Stimulated activated CD8-positive, alpha-beta memory T cell treated with anti-CD3 and anti-CD28 coated beads, Interleukin-7, amount 100 ng/mL, for 1 hour (primary cell): ENCODE measurements at places on chromosomes 2 and 18.

DNA sequence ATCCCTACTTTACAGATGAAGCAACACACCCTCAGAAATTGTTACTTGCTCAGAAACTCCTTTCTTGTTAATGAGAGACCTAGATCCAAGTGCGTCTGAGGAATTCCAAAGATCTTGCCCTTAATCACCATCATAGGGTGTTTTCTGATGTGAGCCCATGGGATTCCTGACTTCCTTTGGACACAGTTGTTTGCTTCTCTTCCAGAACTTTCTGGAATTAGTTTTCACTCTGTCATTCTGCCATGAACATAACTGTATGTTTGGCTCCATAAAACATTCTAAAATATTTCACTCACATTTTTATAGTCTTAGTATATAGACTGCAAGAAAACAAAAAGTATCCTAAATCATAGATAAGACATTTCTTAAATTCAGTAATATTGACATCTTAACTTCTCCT, 593.9 kb upstream of the SOX11 start:
- DNase-seq = no peak

DNA sequence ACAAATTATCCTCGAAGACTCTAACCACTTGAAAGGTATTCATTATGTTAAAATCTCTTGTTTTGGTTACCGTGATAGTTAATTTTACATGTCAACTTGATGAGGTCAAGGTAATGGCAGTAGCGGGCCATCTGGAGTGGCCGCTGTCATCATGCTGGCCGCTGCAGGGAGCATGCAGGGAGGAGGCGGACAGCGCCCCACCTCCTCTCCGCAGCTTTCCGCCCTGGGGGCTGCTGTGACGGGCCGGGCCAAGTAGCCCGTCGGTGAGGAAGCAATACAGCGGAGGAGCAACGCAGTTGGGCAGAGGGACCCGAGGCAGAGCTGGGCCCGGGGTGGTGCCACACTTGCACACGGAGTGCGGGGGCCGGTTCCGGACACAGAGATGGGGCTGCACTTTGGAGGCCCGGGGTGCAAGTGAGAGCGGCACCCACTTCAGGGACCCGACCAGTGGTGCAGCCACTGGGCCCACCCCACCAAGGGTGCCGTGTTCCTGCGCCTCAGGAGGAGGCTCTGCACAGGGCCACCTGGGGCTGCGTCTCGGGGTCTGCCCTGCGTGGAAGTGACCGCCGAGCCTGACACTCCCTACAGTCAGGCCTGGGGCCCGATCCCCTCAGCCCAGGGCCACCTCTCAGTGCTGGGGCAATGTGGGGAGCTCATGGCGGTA, 452.4 kb downstream of the LRATD1 start:
- DNase-seq = no peak

DNA sequence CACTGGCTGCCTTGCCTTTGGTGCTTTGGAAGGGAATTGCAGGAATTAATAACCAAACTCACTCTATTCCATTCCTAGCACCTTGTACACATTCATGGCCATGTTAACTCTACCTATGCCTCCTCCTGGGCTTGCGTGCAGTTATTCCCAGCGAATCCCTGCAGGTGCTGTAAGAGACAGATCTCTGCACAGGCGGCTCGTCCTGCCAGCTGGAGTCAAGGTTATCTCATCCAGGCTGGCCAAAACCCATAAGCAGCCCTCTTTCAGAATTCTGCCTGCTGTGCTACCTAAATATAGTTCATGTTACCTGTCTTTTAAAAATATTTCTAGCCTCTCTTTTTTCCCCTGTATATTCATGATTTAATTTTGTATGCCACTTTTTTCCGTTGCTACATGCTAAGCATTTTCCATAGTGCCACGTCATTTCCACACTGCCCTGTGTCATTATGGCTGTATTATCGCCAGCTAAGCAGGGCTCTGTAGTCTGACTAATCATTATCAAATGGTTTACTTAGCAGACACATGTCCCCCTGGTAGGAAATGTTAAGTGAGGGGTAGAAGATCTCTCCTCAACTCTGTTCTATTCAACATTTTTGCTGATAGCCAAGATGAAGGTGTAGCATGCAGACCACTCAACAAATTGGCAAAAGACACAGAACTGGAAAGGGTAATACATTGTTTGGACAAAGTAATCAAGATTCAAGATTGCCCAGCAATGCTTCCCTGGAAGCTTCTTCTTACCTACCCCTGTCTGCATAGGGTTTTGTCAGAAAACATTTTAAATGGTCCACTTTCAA, 79.7 kb upstream of the TAF1B start:
- no peak for DNase-seq

DNA sequence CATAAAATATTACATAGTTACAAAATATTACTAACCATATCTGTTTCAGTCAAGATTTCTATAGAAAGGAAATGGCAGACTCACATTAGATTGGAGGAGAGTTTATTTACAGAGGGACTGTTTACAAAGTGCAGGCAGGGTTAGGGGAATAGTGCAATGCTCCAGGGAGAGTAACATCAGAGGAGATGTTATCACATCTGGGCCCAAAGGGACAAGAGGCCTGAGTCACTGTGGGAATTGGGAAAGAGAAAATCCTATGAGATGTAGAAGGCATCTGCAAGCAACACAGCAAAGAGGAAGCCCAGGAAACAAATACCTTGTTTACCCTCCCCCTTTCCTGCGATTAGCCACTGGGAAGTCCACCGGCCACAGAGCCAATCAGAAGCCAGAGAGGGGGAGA, 227.3 kb upstream of the TANK start:
- DNase-seq = no peak

DNA sequence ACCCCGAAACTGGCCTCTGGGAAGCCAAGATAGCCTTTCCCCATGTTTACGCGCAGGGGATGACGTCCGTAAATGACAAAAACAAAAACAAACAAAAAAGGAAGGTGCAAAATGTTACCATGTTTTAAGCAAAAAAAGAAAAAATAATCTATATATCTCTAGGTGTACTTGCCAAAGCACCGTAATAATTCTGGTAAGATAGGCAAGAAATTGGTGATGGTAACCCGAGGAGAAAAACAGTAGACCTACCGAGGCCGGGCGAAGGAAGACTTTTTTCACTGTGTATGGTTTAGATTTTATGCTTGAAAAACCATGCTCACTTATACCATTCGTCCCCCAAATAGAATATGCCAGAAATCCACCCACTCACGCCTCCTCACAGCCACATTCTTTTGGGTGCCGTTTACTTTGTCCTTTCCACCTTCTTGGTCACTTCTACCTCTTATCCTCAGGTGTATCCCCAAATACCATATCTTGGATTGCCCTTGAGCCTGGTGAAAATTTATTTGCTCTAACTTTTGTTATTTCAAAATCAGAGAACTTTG, 8.0 kb downstream of the GATA6 start:
- DNase-seq = no peak

DNA sequence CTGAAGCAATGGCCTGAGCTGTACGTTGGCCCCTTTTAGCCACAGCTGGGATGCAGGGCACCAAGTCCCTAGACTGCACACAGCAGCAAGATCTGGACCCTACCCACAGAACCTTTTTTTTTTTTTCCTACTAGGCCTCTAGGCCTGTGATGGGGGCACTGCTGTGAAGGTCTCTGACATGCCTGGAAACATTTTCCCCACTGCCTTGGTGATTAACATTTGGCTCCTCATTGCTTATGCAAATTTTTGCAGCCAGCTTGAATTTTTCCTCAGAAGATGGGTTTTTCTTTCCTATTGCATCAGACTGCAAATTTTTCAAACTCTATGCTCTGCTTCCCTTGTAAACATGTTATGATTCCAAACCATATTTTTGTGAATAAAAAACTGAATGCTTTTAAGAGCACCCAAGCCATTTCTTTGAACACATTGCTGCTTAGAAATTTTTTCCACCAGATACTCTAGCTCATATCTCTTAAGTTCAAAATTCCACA, 33.5 kb downstream of the PDE1A start:
- no peak for DNase-seq

DNA sequence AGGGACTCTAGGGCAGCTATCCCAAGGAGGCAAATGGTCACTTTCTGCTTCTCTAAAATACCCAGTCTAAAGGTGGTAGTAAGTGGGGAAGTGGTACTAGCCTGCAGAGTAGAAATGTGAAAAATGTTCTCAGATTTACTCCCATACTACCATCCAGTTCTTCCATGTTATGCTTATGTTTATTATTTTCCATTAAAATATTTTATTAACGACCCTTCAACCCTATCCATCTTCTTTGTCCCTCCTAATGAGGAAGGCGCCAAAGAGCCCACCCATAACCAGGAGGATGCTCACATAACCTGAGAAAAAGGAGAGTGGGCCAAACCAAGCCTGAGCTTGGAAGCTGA, 153.5 kb downstream of the ANTXR1 start:
- DNase-seq = no peak

GRCh38 chr18:210733-211132, 52.4 kb downstream of the USP14 start:
- DNase-seq = no peak

GRCh38 chr2:215355801-215356200, 43.9 kb downstream of the ATIC start:
- no peak for DNase-seq

GRCh38 chr2:160293391-160294091, 93.5 kb upstream of the ITGB6 start:
- DNase-seq = no peak

DNA sequence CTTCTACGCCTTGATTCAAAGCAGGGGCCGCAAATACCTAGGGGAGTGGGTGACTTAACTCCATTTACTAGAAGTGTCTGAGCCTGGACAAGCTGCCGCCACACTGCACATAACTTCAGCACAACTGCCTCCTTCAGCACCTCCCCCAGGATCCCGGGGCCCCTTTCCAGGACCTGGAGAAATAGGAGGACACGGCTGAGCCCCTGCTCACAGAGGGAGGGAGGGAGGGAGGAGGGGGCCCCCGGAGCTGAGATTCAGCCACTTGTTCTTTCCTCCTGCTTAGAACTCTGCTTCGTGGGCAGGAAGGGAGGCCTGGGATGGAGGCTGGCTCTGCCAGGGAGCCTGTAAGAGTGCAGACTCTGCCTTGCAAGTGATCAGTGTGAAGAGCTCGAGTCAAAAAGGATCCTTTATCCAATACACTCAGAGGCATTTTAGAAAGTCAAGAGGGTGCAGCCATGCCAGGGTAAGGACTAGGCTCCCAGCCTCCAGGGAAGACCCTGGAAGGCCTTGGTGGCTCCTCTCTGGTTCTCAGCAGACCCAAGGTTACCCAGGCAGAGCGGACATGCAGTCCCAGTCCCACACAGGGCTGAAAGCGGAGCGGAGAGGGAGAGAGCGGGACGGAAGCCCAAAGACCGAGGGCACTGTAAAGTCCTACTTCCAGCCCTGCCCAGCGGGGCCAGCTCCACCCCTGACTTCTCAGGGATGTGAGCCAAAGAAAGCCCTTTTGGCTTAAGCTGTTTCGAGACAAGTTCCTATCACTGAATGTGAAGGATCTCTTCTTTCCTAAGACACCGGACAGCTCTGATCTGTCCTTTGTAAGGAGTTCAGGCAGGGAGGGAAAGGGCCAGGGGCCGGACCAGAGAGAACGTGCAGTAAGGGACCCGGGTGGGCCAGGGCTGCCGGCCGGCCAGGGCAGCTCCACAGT, 8.6 kb upstream of the ARMC9 start:
- DNase-seq = no peak

DNA sequence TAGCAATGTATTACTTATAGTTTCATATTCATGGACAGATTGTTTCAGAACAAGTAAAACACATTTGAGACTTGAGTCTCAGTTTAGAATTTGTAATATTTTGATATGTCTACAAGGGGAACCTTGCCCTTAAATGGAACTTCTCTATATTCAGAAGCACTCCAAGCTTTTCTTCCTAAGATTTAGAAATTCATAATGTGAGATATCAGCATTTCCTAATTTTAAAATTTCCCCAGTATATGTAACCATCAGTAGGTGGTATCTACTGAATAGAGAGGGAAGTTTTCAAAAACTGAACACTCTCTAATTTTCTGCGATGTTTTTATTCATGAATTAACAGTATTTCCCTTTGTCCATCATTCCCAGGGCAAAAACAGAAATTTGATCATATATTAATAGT, 7.6 kb downstream of the ANKRD62 start:
- no peak for DNase-seq

- DNase-seq = no peak
Measured at GRCh38 chr2:224781400-224781799, 65.2 kb upstream of the CCDC195 start.

GRCh38 chr2:31967790-31968189, 43.0 kb downstream of the MEMO1 start:
- no peak for DNase-seq

GRCh38 chr2:128473175-128474035, 154.7 kb upstream of the HS6ST1 start:
- DNase-seq = no peak

DNA sequence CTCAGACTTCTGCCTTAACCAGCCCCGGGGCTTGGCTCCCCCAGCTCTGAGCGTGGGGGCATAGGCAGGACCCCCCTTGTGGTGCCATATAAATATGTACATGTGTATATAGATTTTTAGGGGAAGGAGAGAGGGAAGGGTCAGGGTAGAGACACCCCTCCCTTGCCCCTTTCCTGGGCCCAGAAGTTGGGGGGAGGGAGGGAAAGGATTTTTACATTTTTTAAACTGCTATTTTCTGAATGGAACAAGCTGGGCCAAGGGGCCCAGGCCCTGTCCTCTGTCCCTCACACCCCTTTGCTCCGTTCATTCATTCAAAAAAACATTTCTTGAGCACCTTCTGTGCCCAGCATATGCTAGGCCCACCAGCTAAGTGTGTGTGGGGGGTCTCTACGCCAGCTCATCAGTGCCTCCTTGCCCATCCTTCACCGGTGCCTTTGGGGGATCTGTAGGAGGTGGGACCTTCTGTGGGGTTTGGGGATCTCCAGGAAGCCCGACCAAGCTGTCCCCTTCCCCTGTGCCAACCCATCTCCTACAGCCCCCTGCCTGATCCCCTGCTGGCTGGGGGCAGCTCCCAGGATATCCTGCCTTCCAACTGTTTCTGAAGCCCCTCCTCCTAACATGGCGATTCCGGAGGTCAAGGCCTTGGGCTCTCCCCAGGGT, 5.5 kb downstream of the CTDSP1 start:
- no peak for DNase-seq

DNA sequence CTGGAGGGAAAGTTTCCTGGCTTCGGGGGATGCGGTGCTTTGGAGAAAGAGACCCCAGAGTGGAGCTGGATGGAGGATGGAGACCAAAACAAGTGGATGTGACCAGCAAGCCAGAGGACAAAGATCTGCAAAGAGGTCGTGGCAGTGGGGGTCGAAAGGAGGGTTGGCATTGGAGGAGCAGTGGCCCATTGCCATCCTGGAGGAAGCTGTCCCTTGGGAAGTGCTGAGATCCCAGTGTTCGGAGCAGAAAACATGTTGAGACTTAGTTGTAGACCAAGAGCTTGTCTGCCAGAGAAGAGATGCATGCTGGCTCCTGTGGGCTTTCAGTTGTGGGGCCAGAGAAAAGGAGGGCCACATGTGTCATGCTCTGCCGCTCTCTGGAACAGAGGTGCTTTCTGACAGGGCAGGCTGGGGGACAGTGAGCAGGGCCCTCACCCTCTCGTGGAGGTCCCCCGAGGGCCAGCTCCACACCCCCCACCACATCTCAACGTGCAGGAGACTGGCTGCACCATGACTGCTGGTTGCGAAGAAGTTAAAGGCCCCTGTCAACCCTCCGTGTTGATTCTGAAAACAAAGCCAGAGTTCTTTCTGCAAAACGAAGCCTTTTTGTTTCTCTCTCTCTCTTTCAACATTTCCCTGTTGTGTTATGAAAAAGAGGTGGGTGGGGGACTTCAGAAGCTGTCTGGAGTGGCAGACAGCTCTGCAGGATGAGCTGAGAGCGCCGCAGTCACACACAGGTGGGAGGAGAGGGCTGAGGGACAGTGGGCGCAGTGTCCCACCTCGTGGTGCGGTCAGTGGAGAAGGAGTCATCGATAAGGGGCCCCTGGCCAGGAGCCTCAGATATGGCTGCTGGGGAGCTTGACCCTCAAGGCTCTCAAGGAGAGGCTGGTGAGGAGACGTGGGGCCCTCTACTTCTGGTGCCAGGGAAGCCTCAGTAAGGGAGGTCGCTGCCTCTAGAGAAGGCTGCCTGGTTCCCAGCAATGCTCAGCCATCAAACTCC, 77.6 kb upstream of the BCL2L11 start:
- no peak for DNase-seq
